SK-MEL-5 (cell line): ENCODE measurements at places on chromosomes 2 and 18. TPM values are rescaled to one million over a fixed set of nuclear protein-coding genes. Genes with fewer than 3 reads are reported as not detected.

Gene MRPL53
- total RNA-seq: 55.9 and 66.3 TPM in 2 replicates

DNA sequence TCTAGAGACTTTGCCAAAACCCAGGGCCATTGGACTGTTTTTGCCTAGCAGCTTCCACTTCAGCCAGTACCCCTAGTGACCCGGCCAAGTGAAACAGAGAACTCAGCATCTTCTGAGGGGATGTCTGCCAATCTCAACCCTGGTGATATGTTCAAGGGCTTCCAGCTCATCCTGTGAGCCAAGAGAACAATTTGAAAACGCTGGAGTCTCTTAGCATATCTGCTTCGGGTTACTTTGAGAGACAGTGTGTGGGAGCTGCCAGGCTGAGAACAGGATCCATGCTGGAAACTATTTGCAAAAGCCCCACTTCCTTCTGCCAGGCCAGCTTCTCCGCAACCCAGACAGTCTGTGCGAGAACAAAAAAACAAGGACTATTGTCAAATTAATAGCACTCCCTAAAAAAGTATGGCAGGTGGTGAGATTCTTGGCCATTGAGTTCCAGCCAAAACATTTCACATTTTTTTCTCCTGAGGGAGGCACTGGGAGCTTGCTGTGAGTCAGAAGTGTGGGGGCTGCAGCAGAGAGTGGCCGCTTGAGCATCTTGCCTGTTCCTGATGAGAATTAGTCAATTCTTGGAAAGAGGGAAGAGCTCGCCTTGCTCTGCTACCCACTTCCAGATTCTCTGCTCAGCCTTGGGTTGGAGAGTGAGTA lies 395.6 kb upstream of the TRIB2 start:
- peak; percentile 65 for DNase-seq

DNA sequence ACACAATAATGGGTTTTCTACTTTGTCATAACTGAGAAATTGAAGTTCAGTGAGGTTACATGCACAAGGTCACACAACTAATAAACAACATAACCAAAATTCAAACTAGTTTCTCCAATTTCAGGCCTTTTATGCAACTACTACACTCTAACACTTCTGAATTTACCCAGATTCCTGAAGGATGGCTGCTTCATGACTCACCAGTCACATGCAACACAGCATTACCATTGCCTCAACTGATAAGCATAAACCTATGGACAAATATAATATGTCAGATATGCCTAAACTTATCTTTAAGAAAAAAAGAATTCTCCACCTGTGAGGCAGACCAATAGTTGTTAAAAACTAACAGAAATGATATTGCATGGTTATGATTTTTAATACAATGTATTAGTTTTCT lies 586.5 kb upstream of the SLC8A1 start:
- DNase-seq: no peak

DNA sequence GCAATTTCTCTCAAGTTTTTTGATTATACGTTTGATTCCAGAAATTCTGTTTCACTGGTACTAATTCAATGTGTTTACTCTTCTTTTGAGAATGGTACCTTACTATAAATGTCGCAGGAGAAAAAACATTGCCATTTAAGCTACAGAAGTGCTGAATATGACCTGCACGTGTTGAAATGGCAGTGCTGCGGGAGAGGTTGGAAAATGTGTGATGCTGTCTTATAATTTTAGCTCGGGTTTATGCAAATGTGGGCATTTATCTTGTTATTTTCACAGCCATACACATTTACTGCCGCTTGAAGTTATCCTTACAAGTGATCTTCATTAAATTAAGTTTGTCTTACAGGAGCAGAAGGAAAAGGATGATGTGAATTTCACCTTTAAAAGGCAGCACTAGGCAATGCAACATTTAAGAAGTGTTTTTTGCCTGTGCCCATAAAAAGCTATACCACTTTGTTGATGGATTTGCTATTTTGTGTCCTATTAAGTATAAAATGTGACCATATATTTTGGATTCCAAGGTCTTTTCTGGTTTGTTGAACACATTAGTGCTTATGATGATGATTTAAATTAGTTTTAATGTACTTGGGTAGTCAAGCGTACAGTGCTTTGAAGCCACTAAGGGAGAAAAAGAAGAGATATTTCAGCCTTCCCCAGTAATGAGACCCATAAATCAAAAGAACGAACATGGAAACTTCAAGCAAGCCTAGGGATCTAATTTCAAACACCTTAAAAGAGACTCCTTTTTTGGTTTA lies 112.1 kb downstream of the LTBP1 start:
- DNase-seq: no peak
